Activated CD8-positive, alpha-beta memory T cell treated with anti-CD3 and anti-CD28 coated beads for 48 hours (primary cell): ENCODE measurements at places on chromosomes 3 and 15.
A peak's percentile ranks its signal among the peaks of the same experiment; 100 is the strongest.

GRCh38 chr3:39099738-39100499, 7.5 kb downstream of the GORASP1 start:
- DNase-seq = no peak

GRCh38 chr15:64695561-64695992, 79.8 kb downstream of the RBPMS2 start:
- DNase-seq = no peak

DNA sequence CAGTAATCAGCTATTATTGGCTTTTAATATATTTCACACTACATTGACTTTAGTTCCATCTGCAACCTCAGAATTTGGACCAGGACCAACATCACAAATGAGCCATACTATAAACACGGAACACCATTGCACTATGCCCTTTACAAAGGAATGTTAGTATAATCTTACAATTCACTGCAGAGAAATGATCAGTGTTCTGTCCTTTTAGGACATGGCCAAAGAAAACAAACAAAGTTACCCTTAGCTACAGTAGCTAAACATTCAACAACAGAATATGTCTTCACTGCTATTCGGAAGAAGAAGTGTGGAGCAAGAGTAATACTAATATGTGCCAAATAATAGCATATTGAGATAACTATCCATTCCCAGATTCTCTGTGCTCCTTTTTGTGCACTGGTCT, 90.4 kb downstream of the NAALADL2 start:
- no peak for DNase-seq

GRCh38 chr3:71485896-71486295, 97.6 kb downstream of the FOXP1 start:
- no peak for DNase-seq

GRCh38 chr3:81643721-81644120, 117.7 kb downstream of the GBE1 start:
- DNase-seq = no peak

- DNase-seq = no peak
Measured at GRCh38 chr3:169748670-169749069, 16.2 kb downstream of the TERC start.

DNA sequence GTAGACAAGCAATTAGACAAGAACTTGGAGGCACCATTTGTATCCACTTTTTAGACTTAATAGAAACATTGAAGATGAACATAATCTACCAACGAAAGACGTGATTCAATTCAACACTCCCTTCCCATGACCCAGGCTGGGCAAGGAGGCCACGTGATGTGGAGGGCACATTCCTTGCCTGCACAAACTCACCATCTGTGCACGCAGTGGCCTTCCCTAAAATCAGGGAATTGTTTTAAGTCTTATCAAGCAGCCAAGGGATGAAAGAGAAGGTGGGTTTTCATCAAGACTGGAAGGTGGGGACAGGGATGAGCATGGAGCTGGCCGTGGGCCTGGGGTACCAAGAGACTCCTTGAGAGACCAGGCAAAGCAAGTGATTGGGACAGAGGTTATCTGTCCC, 13.5 kb downstream of the STARD5 start:
- no peak for DNase-seq

GRCh38 chr15:39471785-39472574, 108.9 kb upstream of the THBS1 start:
- DNase-seq = no peak

- no peak for DNase-seq
Measured at GRCh38 chr3:46929324-46929723, 47.2 kb downstream of the CCDC12 start.

DNA sequence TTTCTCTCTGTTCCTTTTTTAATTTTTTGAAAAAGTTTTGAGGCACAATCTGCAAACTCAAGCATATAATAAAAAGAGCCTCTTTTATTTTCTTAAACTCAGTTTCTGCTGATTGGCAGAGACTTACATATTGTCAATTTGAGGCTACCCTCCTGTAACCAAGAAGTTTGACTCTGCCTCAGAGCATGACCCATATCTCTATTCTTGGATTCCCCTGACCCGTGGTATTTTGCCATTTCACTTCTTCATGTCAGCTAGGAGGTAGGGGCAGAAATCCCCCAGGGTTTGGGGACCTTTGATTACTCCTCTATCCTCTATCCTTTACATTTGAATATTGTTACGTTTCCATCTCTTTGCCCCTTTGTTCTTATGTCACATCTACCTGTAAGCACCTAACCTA, 479.1 kb upstream of the ALCAM start:
- no peak for DNase-seq

GRCh38 chr3:3821777-3822176, 22.5 kb downstream of the LRRN1 start:
- no peak for DNase-seq

DNA sequence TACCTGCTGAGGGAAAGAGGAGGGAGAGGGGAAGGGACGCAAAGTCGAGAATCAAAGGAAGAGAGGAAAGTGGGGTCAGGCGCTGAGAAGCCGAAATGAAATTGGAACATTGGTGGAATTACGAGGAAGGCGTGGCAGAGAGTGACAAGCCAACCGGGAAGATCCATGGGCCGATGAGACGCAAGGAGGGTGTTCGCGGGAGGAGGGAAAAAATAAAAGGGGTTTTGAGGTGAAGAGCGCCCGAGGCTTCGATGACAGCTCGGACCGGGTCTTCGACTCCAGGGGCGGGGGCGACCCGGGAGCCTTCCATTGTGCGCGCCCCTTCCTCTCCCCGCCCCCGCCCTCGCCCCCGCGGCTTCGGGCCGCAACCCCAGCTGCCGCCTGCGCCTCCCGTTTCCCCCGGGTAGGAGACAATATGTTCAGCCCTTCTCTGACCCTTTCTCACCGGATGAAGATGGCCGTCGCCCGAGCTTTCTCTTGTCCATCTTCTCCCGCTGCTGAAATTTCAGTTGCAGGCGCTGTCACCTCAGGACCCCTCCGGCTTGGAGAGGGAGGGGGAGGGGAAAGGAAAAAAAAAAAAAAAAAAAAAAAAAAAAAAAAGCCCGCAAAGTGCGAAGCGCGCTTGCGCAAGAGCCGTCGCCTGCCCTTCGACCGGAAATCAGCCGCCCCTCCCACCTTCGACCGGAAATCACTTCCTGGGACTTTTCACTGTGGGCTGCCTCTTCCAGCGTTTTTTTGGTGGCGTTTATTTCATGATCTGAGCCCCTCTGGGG, at the start of gene SENP7:
Gene SENP7, minus strand, starts transcription at position 567 of the 773 bp plus-strand sequence. Its CDS starts 82 bp downstream, at position 485.
- DNase-seq = peak; percentile 33

GRCh38 chr15:93244696-93245660, 156.0 kb upstream of the RGMA start:
- no peak for DNase-seq
